ENCODE measurements at places on chromosomes 7 and 10.

DNA sequence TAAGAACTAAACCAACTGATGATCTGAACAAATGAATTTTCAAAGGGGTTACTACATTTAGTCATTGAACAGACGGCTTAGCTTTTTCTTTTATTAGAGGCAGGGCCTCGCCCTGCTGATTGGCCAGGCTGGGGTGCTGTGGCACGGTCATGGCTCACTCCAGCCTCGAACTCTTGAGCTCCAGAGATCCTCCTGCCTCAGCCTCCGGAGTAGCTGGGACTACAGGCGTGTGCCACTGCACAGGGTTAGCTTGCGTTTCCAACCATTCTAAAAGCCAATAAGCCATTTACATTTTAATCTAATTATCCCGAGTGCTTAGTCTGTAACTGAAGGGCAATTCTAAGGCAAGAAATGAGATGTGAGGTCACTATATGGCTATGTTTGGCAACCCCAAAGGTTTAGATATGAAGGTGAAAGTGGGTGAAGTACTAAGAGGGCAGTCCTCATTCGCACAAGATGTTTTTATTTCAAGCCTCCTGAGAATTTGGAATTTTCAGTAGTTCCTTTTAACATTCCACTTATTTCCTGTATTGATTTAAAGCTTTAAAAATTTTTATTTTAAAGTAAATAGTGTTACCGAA is 1.6 kb upstream of the CDK13 start:
- DNase-seq, result no peak

GRCh38 chr10:75070476-75070875 is 41.0 kb upstream of the SAMD8 start:
- no peak for DNase-seq

GRCh38 chr7:29485339-29486190 is 78.1 kb upstream of the PRR15 start:
- DNase-seq, result no peak

DNA sequence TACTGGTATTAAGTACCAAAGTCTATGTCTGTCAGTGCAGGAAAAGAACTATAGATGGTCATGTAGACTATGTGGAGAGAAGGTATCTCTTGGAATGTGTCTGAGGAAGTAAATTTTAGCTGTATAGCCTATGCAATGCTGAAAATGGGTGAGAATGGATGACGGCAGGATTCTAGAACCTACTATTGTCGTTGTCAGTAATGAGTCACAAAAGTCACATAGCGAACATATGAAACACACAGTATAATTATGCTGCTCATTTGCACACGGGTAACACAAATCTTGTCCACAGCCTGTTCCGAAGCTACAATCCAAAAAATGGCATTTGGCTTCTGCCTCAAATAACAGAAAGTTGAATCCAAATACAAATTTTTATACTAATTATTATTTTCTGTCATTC is 33.6 kb upstream of the KMT2E start:
- no peak for DNase-seq

- DNase-seq, result no peak
Observed at GRCh38 chr7:48502021-48502420, 330.8 kb downstream of the ABCA13 start.

DNA sequence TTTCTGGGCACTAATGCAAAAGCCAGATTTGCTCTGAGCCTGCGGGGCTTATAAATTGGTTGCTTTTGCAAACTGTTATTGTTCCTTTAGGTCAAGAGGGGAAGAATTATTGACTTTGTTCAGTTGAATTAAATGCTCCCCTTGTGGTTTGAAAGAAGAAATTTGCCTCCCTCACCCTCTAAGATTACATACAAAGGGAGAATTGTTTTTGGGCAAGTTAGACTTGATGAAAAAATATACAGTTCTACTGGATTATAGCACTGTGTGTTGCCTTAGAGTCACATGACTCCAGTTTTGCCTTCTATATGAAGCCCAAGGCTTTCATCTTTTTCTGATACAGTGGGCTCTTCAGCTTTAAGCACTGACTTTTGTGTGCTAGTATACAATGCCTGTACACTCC is 1265.8 kb upstream of the LRRTM3 start:
- no peak for DNase-seq

Data from omental fat pad (tissue), 4 donors.